Hematopoietic multipotent progenitor cell treated with erythropoietin and hydrocortisone succinate and interleukin-3 and kit ligand, for 6 days (in vitro differentiated cells): ENCODE measurements at places on chromosomes 6 and 20.

DNA sequence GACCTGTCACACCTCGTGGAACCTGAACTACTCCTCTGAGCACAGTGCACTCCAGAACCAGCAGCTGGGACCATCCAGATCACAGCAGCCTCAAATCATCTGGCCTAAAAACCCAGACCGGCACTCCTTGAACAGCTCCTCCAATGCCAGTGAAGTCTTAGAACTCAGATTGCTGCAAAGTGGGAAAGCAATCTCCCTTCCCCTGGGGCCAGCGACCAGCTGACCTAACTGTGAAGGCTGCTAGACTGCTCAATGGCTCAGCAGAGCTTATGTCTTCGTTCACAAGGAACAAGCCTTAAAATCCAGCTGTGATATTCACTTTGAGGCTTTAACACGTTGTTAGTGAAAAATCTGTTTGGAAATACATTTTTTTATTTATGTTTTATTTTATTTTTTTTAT is 243.2 kb downstream of the ANKRD60 start:
- DNase-seq: no peak

GRCh38 chr6:21586740-21587178 is 6.8 kb upstream of the SOX4 start:
- peak; percentile 42 for DNase-seq

DNA sequence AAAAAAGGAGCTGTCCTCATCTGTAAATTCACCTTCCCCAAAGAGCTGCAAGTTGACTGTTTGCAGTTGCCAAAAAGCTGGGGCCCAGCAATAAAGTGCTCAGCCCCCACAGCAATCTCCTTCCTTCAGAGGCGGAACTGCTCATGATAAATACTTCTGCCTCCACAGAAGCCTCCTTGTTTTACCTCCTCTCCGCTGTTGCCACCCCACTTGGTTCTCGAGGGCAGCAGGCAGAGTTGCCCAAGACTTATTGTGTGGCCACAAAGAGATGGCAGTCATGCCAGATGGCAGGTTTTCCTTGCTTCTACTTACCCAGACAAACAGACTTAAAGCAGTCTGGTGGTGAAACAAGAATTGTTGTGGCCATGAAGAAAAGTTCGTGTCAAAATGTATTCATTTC is 66.3 kb downstream of the SLX4IP start:
- peak; percentile 87 for DNase-seq

DNA sequence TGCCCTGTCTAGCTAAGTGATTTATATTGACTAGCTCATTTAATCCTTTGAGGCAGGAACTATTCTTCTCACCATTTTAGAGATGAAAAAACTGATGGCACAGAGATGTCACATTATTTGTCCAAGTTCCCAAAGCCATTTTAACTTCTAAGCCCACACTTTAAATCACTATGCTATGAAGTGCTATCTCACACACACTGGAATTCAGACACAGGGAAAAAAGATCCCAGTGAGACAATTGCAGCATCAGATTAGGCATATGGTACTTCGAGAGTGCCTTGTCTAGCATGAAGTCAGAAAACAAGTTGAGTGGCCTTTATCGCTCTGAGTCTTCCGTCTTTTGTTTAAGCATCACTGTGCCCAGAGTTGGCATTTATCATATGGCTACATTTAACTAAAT is 54.1 kb upstream of the PDE7B start:
- DNase-seq: no peak

GRCh38 chr6:156517088-156517487 is 260.1 kb upstream of the ARID1B start:
- no peak for DNase-seq
